ENCODE measurements at places on chromosomes 5 and 9. TPM values are rescaled to one million over a fixed set of nuclear protein-coding genes. Genes with fewer than 3 reads are reported as not detected.

The UCK1 gene
- total RNA-seq, result 24.6 TPM

The S1PR3 gene
- total RNA-seq, result 13.9 TPM

The TAF11L5 gene
- total RNA-seq, result not detected

The IFNA2 gene
- total RNA-seq, result not detected

Measured in mesenteric fat pad (tissue), 1 donor.